Stimulated activated CD8-positive, alpha-beta memory T cell treated with anti-CD3 and anti-CD28 coated beads, Interleukin-4, amount 100 ng/mL, for 24 hours (primary cell): ENCODE measurements at places on chromosomes 16 and 17.

DNA sequence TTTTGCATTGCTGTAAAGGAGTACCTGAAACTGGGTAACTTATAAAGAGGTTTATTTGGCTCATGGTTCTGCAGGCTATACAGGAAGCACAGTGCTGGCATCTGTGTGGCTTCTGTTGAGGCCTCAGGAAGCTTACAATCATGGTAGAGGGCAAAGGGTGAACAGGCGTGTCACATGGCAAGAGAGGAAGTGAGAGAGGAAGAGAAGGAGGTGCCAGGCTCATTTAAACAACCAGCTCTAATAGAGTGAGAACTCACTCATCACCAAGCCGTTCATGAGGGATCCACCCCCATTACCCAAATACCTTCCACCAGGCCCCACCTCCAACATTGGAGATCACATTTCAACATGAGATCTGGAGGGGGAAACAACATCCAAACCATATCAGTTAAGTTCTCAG, 16.4 kb upstream of the CLEC19A start:
- no peak for DNase-seq

GRCh38 chr16:66692341-66692740, 4.2 kb downstream of the CMTM4 start:
- DNase-seq, result no peak

DNA sequence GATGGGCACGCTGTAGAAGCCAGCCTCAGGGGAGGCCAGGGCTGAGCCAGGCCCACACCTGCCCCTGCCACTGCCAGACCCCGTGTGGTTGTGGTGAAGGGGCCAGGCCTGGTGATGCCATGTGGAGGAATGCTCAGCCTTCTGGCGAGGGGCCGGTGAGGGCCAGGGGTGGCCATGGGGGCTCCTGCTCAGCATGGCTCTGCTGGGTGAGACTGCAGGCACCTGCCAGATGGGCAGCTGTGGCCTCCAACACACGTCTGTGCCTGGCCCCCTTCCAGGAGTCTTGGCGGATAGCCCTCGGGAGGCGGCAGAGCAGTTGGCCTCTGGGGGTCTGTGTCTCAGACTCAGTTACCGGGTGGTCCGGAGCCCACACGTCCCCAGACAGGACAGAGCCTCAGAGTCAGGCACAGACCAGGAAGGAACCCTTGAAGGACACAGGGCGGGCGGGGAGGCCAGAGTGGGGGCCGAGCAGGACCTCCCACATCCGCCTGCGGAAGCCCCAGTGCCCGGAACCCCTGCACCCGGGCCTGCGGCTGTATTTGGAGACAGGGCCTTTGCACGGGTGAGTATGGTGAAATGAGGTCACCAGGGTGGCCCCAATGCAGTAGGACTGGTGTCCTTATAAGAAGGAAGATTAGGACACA, 22.5 kb upstream of the CHMP6 start:
- DNase-seq, result no peak

- no peak for DNase-seq
Measured at GRCh38 chr17:2172077-2172851, 117.4 kb downstream of the HIC1 start.

GRCh38 chr17:68518063-68518815, 6.0 kb downstream of the PRKAR1A start:
- DNase-seq, result no peak

DNA sequence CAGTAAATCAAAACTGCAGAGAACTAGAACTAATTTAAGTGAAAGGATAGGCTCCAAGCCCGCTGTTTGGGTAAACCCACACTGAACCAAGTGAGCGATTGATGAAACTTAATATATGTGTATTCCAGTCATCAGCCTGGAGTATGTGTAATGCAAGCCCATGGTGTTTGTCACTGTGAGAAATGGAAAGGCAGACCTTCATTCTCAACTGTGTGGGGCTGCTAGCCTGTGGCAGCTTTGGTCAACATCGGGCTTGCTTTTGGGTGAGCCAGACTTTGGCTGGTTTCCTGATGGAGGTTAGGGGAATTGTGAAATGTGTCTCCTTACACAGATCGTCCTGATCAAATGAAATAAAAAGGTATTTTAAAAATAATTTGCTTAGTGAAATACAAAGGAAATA, 279.9 kb downstream of the IRX3 start:
- DNase-seq, result no peak

DNA sequence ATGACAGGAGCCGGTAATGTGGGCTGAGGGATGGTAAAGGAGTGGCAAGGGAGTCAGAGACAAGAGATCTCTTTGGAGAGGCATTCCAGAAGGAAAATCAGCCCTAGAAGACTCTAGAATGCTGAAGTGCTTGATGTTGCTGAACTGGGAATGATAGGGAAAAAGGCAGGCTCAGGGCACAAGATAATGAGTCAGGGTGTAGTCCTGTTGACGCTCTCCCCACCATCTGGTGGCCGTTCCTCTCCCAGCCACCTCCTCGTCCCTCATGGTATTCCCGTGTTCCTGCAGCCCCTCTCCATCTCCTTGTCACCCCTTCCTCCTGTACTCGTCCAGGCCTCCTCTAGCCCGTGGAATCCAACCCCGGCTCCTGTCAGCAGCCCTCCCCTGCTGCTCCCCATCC, 11.1 kb upstream of the ALDOA start:
- no peak for DNase-seq

- no peak for DNase-seq
Measured at GRCh38 chr17:53344778-53345177, 477.9 kb upstream of the KIF2B start.

- no peak for DNase-seq
Measured at GRCh38 chr16:70611224-70611598, 35.1 kb upstream of the IL34 start.

- no peak for DNase-seq
Measured at GRCh38 chr16:28059841-28060575, 3.5 kb downstream of the GSG1L start.

DNA sequence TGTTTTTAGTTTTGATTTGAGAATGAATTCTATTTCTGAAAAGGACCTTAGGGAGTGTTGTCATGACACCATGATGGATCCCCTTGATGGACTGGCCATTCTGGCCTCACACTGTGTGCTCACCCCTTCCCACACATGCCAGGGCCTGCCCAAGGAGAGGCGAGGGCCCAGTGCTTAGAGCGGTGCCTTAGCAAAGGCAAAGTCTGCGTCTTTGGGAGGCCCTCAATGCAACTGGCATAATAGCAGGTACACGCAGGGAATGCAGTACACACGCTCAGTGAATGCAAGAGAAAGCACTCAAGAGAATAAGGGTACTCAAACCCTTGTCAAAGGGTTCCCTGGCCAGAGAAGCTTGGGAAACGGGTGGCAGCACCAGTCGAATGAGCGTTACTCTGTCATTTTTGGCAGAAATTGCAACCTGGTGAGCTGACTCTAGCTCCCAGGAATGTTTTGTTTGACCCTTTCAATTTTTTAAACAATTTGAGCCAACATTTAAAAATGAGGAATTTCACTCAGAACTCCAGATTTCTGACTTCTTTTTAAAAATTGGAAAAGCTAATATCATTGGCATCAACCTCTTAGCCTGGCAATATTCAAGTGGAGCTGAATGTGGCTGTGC, 32.1 kb downstream of the NKD1 start:
- DNase-seq, result no peak

- DNase-seq, result no peak
Measured at GRCh38 chr17:19897903-19898302, 30.2 kb upstream of the ULK2 start.

DNA sequence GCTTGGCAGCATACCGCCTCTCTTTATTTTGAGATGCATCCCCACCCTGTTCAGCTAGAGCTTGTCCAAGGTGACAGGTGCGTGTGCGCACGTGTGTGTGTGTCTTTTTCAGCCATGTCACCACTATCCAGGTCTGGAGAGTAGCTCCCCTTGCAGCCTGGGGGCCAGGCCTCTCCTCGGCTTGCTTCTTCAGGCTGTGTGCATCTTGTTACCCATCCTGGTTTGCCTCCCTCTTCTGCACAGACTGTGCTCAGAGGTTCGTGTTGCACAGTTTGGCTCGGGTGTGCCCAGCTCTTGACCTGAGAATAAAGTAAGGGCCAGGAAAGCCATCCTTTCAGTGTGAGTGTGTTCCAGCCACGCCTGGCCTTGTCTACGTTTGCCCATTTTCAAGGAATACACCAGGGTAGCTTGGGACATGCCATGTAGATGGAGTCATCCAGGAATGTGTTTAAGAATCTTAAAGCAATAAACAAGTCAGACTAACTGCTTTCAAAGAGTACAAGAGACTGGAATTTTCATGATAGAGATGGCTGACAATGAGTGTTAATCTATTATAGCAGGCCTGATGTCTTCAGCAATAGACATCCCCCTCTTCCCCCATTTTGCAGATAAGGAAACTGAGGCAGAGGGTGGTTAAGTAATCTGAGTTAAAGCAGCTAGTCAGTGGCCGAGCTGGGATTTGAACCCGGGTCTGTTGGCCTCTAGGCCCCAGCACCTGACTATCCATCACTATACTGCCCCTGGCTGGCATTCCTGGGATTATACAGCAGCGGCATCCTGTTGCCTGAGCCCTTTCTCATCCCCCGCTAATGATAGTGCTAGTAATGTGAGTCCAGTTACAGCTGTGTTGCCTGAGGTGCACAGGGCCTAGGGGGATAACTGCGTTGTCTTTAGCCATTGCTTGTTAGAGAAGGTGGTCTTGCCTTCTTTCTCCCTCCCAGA, 77.9 kb downstream of the KSR1 start:
- no peak for DNase-seq

- no peak for DNase-seq
Measured at GRCh38 chr16:51237861-51238378, 86.8 kb upstream of the SALL1 start.

DNA sequence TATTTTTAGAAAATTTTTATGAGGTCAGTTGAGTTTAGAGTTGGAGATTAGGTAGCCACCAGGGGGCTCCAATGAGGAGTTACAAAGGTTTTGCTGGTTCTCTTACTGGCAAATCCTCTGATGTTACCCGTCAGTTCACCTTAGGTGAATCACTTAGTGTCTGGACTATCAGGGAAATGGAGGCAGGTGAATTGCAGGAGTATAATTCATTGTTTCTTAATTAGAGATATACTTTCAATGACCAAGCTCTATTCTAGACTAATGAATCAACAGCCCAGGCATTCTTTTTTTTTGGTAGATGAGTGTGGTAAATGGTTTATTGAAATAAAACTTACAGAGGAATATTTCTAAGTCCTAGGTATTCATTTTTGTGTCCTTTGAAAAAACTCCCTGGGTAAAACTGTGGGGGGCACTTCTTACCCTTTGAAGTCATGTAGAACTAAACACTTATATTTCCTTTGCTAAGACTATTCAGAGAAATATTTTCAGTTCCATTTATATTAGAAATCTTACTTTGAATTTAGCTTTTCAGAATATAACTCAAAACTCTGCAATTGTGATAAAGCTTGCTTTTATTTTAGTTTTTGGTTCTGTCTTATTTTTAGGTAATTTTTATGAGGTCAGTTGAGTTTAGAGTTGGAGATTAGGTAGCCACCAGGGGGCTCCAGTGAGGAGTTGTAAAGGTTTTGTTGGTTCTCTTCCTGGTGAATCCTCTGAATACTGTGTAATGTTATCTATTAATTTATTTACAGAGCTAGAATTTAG, 17.7 kb downstream of the PSMD11 start:
- peak; percentile 40 for DNase-seq

- DNase-seq, result no peak
Measured at GRCh38 chr17:31534223-31534888, 142.9 kb downstream of the RAB11FIP4 start.

DNA sequence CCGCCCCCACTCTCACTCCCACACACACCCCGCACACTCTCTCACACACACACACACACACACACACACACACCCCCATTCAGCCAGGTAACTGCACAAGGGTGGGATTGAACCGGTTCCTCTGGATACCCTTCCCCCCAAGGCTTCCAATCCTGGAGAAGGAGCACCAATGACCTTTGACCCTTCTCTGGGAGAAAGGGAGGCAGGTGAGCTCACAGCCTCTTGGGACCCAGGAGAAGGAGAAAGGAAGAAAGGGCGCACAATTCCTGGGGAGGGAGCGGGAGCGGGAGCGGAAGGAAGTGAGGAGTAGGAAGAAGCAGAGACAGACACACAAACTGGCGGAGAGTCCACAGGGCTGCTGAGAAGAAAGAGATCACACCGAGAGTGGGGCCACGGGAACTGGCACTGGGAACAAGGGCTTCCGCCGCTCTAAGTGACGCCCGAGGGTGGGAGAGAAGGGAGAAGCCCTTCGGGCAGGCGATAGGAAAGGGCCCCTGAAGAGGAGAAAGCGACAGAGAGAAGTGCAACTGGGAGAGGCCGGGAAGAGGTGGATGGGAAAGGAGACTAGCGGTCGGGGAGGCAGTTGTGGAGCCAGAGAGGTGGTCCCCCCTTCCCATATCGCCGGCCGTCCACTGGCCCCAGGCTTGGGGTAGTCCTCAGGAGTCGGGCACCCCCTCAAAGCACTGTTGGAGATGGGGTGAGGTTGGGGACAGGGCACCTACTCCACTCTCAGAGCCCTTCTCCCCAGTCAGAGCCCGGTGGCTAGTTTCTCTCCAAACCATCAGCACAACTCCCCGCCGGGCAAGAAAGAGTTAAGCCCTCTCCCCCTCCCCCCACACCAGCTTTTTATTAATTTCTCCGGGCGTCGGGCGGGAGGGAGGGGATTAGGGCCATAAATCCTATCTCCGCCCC, 1.3 kb downstream of the SAMD14 start:
- no peak for DNase-seq
